ENCODE measurements at places on chromosomes 4 and X.

- peak; percentile 13 for DNase-seq
Measured at GRCh38 chrX:71253253-71254091, 468 bp downstream of the ZMYM3 start.

DNA sequence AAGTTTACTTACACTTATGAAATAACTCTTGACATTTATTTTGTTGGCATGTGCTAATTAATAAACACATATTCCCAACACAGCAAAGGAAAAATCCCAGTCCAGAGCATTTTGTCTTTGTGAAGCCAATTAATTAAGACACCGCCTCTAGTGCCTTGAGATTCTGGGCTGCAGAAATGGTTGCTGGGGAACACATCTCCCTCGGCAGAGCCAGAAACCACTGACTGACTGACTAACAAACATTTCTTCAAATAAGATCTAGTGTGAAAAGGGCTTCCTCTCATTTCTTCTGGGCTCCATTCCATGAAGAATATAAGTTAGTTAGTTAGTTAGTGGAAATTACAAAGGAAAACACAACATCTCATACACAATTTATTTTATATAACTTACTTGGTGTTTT, 28.4 kb upstream of the NAP1L5 start:
- DNase-seq = no peak

DNA sequence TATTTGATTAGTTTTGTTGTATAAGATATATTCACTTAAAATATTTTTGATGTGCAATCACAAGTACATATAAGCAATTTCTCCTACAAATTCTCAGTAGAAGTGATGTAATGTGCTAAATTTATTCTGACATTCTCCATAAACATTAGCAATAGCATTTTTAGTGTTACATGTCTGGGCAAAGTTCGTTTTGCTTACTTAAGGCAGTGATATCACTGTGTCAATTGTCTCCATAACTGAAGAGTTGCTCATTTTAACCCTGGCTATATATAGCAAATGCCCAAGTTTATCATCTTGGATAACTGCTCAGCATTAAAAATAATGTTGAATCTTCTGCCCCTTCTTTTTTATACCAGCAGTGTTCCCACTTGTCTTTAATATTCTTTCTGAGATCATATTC, 340.0 kb upstream of the NDST4 start:
- DNase-seq = peak; percentile 92

DNA sequence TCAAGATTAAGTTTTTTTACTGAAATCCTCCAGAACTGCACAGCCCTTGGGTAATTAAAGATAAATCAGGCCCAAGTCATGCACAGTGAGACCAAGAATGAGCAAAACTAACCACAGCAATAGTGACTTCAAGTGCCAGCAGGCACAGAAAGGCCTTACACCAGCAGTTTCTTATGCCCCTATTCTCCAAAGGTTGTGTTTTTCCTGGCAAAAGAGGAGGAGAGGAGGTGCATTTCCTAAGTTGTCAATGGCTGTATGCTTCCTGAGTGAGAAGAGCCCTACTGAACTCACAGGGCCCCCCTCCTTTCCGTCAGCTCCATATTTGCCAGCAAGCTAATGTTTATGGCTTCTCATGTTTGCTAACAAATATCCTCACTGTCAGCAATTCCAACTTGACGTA, 418.7 kb upstream of the INTU start:
- no peak for DNase-seq

- no peak for DNase-seq
Measured at GRCh38 chr4:180706766-180707165, 1536.4 kb upstream of the TENM3 start.

GRCh38 chrX:123779908-123780396, 47.1 kb upstream of the THOC2 start:
- DNase-seq = peak; percentile 16

- no peak for DNase-seq
Measured at GRCh38 chrX:132144061-132144460, 16.2 kb upstream of the FRMD7 start.

GRCh38 chr4:37951461-37952352, 8.5 kb upstream of the PTTG2 start:
- DNase-seq = no peak

DNA sequence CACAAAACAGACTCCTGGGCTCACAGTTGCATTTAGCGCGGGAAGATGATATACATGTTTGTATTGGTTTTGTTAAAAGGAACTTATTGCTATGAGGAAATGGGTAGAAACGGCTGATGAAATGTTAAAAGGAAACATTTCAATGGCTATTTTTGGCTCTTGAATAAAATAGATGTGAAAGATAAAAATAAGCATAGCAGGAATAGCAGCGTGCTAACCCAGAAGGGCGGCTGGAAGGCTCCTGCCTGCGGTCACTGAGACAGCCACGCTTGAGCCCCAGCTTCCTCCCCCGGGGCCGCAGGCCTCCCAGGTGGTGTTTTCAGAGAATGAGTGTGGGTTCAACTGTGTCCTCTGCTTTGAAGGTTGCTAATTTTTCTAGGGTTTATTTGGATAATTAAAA, 35.0 kb upstream of the CLCN4 start:
- no peak for DNase-seq

DNA sequence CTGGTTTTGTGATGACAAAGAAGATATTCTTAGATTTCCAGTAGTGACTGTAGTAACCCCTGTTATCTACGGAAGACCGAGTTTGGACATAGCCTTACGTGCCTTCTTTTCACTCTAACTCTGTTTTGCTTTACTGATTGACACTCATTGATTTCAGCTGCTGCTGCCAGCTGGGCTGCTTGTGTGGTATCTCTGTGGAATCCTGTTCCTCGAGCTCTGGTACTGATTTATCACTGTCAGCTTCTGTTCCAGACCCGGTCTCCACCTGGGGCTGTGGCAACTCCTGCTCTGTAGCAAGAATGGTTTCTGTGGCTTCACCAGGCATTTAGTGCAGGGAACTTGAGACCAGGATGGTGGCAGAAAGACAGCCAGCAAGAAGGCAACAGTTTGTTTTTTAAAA, 24.6 kb upstream of the LAP3 start:
- no peak for DNase-seq

DNA sequence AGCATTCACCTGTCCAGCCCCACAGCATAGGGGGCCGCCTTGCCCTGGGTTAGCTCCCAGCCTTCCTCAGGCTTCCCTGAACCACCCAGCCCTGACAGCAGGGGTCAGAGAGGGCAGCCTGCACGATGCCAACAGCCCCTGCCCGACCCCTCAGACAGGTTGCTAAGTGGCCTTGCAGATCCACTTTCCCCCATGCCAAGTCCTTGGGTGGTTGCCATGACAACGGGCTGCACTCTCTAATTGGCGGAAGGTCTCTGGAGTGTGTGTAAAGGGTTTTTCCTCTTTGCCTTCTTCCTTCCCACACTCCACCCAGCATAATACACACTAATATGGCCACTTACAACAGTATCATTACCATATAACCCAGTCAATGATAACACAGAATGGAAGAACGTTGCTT, 99.6 kb upstream of the AFAP1 start:
- DNase-seq = no peak
